Right cardiac atrium (tissue), 5 donors: ENCODE measurements at places on chromosomes 1 and 21. TPM values are rescaled to one million over a fixed set of nuclear protein-coding genes. Genes with fewer than 3 reads are reported as not detected.

KCNA2 gene
- 1.5 TPM for total RNA-seq

C8A gene
- not detected for total RNA-seq

TESK2 gene
- total RNA-seq = 4.2 TPM

RGS16 gene
- 0.79 TPM for total RNA-seq

C8B gene
- total RNA-seq = not detected

CYP2J2 gene
- total RNA-seq = 68.8 TPM

TEDDM1 gene
- not detected for total RNA-seq

SPRR1B gene
- not detected for total RNA-seq

SPRR2E gene
- total RNA-seq = not detected

CFHR3 gene
- 0.38 TPM for total RNA-seq

DNA sequence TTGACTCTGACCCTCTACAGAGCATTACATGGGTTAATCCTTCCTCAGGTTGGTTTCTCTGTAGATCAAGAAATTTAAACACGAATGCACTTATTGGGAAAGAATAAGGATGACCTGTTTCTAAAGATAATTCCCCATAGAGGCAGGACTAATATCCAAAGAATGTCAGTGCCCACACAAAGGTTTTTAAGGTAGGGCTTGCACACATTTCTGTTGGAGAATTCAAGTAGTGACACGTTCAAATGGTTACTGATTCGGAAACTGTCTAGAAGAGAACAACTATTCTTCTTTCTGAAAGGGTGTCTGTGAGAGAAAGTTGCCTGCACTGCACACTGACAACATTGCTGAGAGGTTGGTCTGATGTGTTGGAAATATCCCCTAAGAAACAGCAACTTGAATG is 167.3 kb downstream of the ZNF326 start:
- DNase-seq = no peak

DNA sequence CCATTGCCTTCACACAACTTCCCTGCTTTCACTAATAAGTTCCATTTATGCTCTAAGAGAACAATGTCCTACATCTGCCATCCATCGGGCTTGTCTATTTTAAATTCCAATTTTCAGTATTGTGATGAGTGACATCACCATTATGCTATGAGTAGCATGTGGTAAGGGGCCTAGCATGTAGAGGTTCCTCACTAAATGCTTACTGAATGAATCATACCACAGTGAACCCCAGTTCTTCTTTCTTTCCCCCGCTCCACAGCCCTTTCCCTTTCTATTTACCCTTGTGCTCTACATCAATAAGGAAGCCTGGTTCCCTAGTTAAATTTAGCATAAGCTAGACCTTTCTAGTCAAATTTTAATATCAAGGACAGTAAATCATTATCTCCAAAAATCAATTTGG is 195.0 kb upstream of the RGS18 start:
- no peak for DNase-seq

DNA sequence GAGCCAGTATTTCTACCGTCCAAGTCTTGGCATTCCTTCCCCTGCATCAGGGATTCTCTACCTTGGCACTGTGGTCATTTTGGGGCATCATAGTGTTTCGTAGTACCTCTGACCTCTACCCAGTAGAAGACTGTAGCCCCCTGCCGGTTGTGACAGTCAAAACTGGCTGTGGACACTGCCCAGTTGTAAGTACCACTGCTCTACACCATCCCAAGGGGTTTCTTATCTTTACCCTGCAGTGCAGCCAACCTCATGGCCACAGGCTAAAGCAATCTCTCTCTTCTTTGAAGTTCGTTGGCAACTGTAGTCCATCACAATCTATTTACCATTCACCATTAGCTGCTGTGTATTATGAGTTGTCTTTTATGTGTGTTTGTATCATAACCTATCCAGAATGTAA is 29.3 kb upstream of the ERO1B start:
- DNase-seq = no peak

GRCh38 chr1:181396171-181396670 is 87.1 kb upstream of the CACNA1E start:
- no peak for DNase-seq

- DNase-seq = no peak
These were observed 35.5 kb upstream of the TMEM125 start for GRCh38 chr1:43234267-43234666.

DNA sequence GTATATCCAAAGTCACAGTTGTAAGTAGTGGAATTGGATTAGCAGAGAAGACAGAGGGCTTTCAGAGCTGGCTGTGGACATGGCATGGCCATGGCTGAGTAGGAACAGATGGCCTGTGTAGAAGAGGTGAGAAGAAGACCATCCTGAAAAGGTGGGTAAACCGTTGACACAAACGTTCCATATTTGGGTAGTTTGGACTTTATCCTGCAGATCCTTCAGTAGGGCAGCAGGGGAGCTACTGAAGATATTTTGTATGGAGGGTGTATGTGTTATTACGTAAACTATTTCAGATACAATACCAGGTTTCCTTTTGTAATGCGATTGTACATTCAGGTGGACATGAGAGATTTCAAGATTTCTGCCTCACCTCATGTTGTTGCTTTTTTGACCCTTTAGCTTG is 1.6 kb downstream of the UTP11 start:
- no peak for DNase-seq

GRCh38 chr1:1157914-1158710 is 15.6 kb upstream of the TTLL10 start:
- DNase-seq = peak; percentile 77

DNA sequence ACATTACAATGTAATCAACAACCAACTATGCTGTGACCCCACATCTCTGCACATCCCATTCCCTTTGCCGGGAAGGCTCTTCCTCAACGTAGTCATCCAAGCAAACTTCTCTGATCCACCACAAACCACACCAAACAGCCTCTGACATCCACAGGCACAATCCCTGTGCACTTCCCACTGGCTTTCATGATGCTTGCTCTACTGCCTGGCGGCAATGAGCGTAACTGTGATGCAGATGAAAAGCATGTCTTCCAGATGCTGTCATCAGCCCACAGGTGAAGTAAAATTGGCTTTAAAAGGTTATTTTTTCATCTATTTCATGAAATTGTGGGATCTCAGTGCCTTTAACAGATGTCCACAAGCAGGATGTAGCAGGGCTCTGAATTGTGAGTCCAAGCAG is 635.2 kb downstream of the SMYD3 start:
- DNase-seq = no peak

DNA sequence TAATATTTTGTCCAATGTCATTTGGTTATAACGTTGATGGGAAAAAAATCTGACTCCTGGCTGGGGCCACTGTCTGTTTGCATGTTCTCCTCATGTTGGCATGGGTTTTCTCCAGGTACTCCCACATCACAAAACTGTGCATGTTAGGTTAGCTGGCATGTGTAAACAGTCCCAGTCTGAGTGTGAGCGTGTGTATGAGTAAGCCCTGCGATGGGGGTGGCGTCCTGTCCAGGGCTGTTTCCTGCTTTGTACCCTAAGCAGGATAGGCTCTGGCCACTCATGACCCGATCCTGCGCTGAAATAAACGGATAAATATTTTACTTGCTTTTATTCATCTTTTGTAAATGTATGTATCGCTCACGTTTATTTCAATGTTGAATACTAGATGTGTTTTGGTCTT is 13.5 kb downstream of the EFCAB14 start:
- no peak for DNase-seq

DNA sequence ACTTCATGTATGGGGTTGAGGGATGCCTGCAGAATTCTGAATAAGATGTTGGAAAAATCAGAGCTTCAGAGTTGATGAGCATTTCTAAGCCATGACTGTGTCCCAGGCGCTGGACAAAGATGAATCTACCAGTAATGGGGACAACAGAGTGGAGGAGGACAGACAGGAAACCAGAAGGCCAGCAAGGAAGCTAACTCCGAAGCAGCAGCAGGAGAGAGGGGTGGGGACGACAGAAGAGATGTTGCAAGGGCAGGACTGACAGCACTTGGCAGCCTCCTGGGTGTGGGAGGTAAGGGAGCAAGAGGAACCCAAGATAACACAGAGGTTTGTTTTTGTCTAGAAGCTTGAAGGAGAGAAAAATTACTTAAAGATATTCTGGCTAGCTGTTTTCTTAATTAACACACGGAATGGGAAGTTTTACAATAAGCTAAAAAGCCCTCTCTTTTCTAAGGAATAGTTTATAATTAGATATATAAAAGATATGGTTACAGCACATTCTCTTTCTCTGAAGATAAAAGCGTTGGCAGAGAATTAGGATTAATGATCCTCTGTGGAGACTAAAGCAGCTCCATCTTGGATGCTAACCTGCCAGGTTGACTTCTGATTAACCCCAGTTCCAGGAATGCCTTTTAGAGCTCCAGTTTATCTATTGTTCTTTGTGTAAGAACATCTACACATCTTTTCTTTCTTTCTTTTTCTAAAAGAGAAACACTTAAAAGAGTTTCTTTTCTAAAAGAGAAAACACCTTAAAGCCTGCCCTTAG is 92.7 kb downstream of the TENT5C start:
- DNase-seq = peak; percentile 72

GRCh38 chr1:24203404-24203803 is 16.3 kb upstream of the IFNLR1 start:
- no peak for DNase-seq

DNA sequence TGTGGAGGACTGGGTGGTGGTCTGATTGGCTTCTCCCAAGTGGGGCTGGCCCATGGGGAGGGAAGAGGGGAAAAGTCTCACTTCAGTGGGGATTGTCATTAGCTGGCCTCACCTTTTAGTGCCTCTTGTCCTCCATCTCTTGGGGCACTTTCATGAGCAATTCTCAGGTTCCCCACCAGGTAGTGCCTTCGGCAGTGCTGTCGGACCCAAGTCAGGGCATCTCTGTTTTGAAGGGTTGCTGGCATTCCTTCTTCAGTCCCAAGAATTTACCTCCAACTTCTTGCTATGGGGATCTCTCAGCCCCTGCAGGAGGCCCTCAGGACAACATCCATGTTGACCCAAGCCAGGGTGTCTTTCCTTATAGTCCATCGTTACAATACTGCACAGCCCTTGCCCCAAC is 54.7 kb upstream of the F3 start:
- DNase-seq = no peak

GRCh38 chr1:203057911-203058675 is 27.7 kb downstream of the MYOG start:
- DNase-seq = no peak

DNA sequence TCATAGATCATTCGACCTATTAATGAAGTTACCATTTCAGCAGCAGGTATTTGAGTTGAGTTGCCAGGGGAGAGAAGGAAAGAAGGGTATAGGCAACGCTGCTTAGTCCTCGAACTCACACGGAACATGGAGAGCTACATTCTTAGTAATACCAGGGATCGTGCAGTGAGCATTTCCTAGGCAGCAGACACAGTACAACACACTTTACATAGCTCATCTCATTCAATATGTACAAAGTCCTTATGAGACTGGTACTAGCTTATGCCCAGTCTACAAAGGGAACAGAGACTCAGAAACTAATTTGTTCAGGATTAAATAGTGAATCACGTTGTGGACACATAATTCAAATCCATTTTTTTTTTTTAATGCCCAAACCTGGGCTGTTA is 25.6 kb downstream of the IRF2BP2 start:
- DNase-seq = no peak

DNA sequence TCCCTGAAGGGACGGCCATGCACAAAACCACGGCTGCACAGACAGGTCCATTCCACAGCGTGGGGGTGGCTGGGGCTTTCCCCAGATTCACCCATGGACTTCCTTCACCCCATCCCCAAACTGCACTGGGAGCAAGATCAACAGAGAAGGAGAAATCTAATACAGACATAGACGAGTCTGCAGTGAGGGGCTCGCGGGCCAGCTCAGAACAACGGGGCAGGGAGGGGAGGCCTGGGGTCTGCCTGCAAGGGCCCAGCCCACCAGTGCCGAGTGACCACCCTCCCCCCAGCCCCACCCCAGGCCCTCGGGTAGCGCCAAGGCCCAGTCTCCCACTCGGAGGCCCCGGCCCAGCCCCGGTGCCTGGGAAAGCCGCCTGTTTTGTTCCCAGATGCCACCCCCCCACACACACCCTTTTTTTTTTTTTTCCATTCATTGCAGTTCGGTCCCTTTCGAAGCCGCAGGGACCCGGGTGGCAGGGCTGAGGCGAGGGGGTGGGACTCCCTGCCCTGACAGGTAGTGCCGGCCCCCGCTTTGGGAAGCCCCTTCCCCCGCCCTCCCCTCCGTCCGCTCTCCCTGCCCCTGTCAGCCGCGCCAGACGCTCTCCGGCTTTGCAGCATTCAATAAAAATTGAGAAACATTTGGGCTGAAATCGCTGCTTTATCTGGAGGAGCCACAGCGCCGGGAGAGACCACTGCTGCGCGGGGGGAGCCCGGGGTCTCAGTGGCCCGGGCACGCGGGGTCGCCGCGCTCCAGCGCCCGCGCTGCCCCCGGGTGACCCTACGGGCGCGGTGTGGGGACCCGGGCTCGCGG is 543 bp upstream of the EPHB2 start:
- DNase-seq = peak; percentile 91

GRCh38 chr1:26535201-26535600 is 5.6 kb downstream of the RPS6KA1 start:
- DNase-seq = no peak

- DNase-seq = no peak
These were observed 18.3 kb downstream of the TNFRSF9 start for GRCh38 chr1:7922301-7922700.

DNA sequence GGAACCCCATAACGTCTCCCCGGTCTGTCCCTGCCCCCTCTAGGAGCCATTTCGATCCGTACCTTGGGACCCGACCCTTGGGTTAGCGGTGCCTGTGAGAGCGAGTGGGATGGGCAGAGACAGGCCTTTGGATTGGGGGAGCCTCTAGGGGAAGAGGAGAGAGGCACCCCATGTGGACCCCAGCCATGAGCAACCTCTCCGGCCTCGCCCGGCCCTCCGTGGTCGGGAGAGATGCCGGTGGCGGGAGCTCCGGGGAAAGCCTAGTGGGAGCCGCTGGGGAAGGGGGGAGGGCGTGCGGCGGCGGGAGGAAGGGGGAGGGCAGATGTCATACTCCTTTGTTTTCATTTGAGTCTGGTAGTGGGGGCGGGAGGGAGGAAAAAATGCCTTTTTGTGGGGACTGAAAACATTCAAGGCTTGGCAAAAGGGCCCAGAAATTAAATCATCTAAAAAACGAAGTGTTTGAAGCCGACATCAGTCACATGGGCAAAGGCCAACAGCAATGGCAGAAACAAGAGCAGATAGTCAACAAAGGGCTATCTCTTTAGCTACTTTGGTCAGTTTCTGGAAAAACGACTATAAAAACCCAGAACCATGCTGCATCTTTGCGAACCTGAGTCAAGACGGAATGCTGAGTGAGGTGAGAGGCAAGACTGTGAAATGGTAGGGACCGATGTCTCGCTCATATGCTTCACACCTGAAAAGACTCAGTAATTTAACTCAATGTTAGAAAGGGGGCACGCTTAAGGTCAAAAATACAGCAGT is 758 bp downstream of the PTBP2 start:
- peak; percentile 53 for DNase-seq

DNA sequence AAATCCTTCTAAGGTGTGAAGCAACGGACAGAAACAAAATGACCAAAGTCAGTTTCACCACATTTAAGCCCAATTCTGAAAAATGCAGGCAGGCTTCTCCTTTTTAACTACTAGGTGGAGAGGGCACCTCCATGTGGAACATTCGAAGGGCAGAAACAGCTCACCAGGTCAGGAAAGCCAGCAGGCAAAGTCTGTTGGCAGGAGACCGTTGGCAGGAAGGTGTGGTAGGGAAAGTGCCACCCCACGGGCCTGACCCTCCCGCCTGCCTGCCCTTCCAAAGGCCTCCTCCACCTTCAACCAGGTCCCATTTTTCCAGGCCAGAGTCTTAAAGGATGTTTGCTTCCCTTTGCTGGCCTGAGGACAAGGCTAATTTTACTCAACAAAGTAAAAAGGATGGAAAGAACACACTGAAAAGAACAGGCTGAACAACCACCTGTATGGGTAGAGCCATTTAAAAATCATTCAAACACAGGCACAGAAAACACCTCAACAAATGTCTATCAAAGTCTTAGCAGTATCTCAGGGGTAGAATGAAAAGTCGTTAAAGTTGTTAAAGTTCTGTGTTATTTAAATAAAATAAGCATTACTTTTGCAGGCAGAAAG is 26.4 kb downstream of the CAPZB start:
- peak; percentile 31 for DNase-seq
